Activated naive CD4-positive, alpha-beta T cell (primary cell): ENCODE measurements at places on chromosomes 3 and 15.

DNA sequence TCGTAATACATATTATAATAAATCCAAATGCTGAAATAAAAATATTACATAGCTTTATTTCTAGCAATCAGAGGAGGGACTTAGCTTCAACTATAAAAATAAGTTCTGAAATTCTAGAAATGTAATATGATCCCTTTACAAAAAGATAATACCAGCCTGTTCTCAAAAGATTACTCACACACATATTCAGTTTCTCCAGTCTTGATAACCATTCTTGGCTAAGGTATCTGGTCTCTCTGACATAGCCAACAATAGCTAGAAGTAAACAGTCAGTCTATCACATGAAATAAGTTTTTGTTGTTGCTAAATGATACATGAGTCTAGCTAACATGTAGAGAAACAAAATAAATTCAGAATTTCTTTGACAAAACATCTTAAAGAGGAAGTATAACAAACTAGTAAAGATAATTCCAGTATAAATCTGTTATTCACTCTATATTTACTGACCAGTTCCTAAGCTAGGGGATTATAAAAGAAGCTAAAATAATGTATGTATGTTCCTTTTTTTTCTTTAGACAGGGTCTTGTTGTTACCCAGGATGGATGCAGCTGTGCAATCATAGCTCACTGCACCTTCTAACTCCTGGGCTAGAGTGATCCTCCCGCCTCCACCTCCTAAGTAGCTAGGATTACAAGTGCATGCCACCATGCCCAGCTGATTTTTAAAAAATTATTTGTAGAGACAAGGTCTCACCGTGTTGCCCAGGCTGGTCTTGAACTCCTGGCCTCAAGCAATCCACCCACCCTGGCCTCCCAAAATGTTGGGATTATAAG, 170.6 kb downstream of the TBL1XR1 start:
- no peak for DNase-seq

DNA sequence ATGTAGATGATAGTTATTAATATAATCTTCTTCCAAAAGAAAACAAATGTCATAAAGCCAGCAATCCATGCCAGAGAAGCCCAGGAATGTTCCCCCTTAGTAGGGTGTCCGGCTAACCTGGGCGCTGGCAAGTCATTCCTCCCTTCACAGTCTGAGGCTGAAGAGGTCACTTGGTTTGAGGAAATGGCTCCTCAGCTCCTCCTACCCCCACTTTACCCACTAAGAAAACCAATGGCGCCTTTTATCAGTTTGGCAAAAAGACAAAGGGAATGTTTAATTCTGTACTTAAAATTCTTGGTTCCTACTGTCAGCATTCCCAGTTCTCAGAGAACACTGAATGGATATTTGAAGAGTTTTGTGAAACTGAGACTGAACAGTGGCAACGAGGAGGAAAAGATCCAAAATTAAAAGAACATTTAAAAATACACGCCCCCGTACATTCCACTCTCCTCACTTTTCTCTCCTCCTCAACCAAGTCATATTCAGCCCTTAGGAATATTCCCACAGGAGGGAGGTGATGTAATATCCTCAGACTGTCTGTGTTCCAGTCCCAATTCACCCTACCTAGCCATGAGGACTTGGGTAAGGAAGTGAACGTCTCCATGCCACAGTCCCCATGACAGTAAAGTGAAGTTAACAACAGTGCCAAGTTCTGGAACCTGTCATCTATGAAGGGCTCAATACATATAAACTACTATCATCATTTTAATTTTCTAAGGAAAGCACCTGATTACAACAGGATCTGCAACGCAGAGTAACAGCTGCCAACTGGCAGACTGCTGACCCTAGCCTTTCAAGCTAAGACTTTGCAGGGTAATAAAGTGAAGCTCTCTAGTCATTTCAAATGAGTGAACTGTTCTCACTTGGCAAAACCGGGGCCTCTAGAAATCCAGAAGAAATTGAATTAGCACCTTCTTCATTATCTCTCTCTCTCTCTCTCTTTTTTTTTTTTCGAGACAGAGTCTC, 234.5 kb upstream of the ICE2 start:
- no peak for DNase-seq

DNA sequence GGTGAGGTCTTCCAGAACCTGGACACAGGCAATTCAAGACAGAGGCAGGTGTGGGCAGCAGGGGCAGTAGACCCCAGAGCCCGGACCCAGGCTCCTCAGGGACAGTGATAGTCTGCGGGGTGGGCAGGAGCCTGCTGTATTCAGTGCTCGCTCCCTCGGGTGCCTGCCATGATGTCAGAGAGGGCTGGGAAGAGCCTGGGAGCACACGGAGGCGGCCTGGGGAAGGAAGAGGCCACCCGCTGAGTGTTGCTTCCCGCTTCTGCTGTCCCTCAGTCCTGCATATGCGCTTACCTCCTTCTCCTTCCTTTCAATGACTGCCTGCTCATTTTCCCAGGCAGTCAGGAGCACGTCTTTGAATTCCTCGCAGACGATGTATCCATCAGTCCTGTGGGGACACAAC, 22.8 kb downstream of the TMEM43 start:
- DNase-seq: no peak

DNA sequence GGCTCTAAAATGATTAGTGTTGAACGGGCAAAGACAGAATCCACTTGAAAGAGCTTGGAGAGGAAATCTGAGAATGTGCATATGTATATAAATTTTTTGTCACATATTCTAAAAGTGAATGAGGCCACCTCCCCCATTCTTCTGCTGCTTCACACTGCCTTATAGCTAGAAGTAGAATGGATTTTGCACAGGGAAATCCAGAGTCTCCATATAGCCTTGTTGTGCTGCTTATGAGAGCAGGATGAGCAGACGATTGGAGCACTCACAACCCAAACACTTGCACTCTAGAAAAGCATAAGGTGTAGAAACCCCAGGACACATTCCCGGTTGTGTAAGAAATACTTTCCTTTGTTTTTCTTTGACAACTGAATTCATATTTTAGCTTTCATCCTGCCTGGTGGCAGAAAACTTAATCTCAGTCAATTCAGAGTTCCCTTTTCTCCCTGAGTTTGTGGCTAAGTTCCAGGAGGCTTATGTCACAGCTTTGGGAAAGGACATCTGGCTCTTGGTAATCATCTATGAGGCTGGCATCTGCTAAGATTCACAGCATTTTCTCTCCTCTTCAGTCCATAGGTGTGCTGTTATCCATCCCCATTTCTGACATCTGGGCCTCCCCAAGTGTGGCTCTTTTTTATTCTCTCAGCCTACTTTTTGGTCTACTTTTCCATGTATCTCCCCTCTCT, 188.4 kb upstream of the PFN2 start:
- DNase-seq: no peak

- DNase-seq: no peak
Measured at GRCh38 chr15:95085056-95085455, 853.7 kb downstream of the MCTP2 start.

- no peak for DNase-seq
Measured at GRCh38 chr3:17238023-17238422, 353.3 kb downstream of the PLCL2 start.

DNA sequence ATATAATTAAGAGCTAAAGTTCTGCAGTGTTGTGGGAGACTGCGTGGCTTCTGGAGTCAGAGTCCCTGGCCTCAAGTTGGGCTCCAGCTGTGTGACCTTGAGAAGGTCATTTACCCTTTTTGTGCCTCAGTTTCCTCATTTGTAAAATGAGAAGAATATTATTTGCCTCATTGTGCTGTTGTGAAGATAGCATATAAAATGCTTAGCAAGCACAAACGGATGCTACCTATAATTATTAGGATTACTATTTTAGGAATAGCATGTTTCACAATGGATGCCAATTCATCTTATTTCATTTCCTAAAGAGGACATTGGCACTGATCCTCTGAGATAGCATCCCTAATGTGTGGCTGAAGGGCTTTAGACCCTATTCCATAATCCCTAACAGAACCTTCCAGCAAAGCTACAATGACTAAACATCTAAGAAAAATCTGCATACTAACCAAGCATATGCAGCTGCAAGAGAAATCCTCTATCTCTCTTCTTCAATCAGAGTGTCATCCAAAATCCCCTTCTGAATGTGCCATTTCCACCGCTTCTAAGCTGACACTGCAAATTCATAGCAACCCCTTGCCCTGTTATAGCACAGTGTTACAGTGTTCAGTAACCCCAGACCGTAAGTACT, 148.3 kb downstream of the RBMS3 start:
- DNase-seq: no peak

- no peak for DNase-seq
Measured at GRCh38 chr15:66491846-66492245, 5.7 kb downstream of the SNAPC5 start.

- DNase-seq: no peak
Measured at GRCh38 chr3:12879191-12879815, 37.9 kb upstream of the RPL32 start.

DNA sequence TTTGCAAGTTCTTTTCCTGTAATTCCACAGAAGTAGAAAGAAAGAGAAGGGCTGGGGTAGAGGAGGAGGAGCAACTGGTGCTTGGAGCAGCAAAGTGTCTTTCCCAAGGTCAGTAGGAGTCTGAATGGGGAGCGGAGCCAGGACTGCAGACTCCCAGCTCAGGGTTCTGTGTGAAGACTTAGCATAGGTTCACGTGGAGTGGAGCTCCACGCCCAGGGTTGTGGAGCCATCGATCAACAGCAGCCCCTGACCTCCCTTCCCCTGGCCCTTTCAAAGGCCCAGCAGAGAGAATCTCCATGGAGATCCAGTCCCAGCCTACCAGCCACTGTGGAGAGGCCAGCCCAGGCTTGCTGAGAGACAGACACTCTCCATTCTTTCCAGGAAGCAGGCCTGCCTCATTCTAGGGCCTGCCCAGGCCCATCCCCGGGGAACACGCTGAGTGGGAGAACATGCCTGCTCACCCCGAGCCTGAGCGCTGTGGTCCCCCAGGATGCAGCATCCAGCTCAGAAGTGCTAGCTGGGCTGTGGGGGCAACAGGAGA, 62.1 kb downstream of the CORO2B start:
- no peak for DNase-seq

- DNase-seq: no peak
Measured at GRCh38 chr3:101149251-101149650, 156.0 kb upstream of the ABI3BP start.

DNA sequence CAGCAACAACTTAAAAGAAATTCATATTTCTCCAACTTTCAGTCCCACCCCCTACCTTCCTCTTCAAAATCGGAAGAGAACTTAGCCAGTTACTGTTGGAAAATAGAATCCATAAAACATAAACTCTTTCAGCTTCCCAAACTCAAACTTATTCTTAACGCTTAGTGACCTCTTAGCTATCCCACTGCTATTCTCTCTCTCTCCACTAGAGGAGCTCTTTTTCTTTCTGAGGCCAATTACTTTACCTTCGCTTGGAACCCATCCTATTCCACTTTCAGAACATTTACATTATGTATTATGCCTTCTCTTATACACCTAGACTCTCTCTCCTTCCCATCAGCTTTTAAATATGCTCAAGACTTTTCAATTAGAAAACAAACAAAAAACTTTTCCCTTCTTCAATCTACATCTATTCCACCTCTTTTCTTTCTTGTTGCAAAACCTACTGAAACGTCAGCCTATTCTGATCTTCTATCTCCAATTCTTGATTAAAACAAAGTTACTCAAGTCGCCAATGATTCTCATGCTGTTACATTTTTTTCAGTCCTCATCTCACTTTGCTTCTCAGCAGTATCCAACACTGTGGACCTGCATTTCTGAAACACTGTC, 13.4 kb upstream of the GHSR start:
- no peak for DNase-seq

- DNase-seq: no peak
Measured at GRCh38 chr3:170657312-170657711, 71.4 kb upstream of the SLC7A14 start.

GRCh38 chr3:196537319-196537984, 22.3 kb upstream of the SMCO1 start:
- peak; percentile 30 for DNase-seq

DNA sequence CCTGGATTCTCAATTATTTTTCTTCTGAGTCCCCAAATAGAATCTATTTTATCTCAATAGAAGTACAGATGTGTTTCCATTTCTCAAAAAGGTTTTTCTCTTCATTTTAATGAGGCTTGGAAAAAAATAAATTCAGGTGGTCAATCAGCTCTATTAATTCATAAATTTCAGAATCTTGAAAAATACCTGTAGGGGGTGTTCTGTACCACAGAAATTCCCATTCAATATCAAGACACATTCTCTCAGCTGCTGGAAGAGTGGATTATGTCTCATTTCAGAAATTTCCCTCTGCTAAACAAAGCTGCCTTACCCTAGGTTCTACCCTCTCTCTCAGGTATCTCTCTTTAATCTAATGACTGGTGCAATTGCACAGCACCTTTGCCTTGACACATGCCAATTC, 1121.2 kb downstream of the SI start:
- DNase-seq: no peak

- DNase-seq: no peak
Measured at GRCh38 chr3:159806412-159806811, 182.2 kb upstream of the IL12A start.

DNA sequence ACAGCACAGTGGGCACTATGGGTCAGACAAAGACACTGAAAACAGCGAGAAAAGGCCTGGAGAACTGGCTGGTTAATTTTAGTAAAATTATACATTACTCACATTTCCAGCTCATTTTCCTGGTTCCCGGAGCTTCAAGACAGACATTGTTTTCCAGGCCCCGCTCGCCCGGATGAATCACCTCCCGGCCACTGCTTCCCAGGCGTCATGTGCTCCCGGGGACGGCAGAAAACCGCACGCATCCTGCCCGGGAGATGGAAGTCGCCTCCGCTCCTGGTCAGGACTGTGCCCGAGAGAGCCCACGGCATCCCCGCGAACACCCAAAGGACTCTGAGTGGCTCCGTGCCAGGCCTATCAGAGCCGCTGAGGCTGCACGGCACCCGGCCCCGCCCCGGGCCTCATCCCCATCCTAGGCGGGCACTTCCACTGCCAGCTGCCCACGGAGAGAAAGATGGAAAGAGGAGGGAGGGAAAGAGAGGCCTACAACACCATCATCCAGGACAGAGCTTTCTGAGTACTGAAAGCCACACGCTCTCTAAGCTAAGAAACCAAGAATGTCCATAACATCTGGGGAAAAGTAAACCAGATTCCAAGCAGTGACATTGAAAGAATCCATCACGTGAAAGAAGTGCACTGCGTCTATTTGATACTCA, 75.1 kb downstream of the VGLL4 start:
- DNase-seq: no peak

- DNase-seq: no peak
Measured at GRCh38 chr15:38308797-38309196, 56.2 kb downstream of the SPRED1 start.

DNA sequence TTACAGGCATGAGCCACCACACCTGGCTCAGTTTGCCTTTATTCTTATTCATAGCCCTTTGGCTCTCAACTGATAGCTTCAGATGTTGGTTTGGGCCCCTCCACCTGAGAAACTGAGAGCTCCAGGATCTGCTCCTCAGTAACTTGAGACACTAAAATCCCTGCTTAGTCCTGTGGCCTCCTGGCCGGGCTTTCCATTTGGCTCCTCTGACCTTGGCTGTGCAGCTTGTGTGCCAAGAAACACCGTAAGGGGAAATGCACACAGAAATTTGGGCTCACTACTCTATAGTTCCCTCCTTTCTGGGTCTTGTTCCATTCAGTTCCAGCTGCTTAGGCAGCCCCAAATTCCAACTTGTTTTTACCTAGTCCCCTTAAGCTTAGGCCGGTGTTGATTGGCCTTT, 24.9 kb downstream of the NIPA2 start:
- DNase-seq: no peak
